ENCODE measurements at places on chromosomes 7 and 10.
A peak's percentile ranks its signal among the peaks of the same experiment; 100 is the strongest.

- peak; percentile 31 for DNase-seq
These were observed 70.3 kb upstream of the NMT2 start for GRCh38 chr10:15238555-15239335.

DNA sequence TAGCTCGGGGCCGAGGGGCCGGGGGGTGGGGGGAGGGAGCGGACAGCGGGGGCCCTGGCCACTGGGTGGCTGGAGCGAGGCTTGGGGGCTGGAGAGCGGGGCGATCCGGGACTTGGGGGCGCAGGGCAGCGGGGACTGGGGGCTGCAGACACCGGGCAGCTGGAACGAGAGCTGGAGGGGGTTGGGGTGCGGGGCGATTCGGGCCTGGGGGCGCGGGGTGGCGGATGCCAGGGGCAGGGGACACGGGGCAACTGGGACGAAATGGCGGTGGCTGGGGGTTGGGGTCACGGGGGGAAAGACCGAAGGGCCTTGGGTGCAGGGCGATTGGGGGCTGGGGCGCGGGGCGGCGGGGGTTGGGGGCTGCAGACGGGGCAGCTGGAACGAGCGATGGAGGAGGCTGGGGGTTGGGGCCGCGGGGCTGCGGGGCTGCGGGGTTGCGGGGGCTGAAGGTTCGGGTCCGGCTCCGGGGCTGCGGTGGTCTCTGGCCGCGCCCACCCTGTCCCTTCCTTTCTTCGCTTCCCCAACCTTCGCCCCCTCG, 590 bp downstream of the COL26A1 start:
- no peak for DNase-seq

DNA sequence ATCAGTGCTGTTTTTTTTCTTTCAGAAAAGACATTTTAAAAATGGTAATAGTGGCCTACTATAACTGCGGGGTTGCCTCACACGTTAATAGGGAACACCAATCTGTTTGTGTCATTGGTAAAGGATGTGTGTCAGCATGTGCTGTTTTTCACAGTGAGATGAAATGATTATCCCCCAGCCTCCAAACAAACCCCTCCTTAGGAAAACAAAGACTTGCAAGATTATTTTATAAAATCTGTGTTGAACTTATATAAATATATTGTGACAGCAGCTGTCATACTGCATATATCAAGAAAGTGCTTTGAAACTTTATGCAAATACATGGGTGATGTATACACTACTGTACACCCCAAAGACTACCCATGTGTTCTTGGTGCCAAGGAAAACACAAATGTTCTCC, 125.8 kb downstream of the BMPER start:
- no peak for DNase-seq

- no peak for DNase-seq
These were observed 16.4 kb upstream of the ABCA13 start for GRCh38 chr7:48154792-48155413.

Data from muscle of leg (tissue), 16 donors.